Stimulated activated CD4-positive, alpha-beta T cell treated with anti-CD3 and anti-CD28 coated beads, Interleukin-1b, Interleukin-23, amount 100 ng/mL, for 1 hour (primary cell): ENCODE measurements at places on chromosomes 5 and 9.

DNA sequence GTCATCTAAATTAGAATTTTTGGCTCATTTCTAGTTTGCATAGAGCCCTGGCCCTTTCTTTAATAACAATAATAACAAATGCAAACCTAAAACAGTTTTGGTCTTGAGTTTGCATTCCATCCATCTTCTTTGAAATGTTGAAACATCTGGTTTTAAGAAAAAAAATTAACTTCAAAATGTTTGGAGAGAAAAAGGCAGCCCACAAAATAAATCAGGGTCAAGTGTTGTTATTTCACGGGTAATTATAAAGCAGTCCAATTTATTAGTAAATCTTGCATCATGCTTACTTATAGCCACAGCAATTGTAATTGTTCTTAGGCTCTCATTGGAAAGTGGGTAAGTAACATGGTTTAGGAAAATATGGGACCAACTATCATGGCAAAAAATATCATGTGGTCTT, 247.0 kb upstream of the MEF2C start:
- DNase-seq: no peak

- no peak for DNase-seq
Measured at GRCh38 chr5:127961006-127961762, 122.4 kb upstream of the SLC12A2 start.

DNA sequence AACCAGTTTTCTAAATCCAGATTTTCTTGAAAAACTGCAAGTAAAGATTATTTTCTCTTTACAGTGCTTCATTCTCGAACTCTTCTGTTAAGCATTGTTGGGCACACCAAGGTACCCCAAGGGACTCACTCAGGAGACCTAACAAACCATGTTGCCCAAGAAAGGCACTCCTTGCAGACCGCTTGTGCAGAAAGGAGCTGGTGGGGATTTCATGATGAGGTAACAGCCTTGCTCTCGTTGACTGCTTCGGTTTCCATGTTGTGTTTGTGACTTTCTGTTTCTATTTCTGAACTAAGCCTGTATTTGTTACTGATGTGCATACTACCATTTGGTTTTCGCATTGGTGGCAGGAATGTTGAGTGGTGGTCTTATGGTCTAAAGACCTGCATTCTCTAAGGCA, 266.6 kb upstream of the DAP start:
- no peak for DNase-seq

DNA sequence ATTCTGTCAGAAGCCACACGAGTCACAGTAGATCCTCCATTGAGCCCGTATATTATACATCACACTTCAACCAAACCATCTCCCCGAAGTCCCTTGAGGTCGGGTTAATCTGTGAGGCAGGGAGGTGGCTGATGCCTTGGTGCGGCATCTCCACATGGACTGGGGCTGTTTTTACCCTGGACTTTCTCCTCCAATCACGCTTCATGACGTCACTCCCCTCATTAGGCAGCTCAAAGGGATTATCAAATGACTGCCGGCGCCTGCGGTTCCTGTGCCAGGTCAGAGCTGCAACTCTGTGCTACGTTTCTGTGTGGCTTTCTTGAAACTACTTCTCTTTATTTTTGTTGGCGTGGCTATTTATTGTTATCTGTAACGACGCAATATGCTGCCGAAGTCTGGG, 53.7 kb downstream of the TMOD1 start:
- no peak for DNase-seq

- no peak for DNase-seq
Measured at GRCh38 chr9:20593105-20593504, 29.2 kb downstream of the MLLT3 start.

GRCh38 chr5:72494623-72495124, 12.5 kb downstream of the ZNF366 start:
- DNase-seq: no peak

DNA sequence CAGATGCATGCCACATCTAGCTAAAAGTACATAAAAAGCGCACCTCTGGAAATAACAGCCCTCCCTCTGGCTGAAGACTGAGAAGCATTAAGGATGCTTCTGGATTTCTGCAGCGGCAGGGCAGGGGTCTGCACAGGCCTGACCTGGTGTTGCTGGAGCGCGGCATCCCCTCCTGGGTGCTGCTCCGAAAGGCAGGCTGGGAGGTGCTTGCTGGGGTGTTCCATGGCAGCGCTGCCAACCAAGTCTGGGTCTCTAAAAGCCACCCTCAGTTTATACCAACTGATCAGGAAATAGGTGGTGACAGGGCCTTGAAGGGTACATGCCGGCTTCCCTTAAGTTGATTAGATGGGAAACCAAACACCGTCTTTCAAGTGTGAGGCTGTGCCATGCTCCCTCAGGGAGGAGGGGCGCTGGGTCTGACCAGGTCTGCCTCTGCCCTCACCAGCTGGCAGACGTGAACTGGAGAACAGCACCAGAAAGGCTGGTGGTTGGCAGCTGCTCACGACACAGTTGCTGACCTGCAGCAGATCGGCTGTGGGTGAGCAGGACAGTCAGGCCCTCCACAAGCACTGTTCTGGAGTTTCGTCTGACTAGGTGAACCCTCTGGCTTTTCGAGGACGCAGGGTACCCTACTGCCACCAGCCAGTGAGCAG, 81.6 kb downstream of the DAP start:
- no peak for DNase-seq

DNA sequence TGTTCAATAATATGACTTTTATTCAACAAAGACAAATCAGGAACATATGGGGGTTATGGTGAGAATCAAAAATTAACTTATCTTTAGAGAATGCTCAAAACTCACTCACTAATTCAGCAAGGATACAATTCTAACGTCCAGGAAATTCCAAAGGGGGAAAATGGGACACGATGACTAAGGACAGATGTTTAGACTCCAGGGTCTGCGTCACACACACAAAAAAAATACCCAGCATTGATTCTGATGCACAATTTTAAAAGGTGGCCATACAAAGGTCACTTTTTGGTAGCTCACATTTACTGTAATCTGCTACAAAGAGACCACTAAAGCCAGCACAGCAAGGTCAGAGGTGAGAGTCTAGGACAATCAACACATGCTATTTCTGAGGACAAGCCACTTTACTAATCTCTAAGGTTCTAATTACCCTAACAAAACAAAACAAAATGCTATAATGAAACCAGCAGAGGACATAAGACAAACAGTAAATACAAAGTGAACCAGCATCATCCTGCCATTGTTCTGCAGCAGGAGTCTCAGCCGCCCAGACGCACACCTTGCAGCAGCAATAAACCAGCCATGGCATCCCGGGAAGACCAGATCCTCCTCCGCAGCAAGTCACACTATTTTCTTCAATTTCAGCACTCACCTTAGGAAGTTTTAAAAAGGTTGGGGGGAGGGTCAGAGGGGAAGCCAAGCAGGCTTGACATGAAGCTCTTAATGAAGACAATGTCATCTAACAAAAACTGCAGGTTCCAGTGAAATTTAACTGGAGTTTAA, 57.8 kb downstream of the TTC39B start:
- DNase-seq: no peak

GRCh38 chr9:81256368-81256767, 433.0 kb downstream of the TLE1 start:
- no peak for DNase-seq

DNA sequence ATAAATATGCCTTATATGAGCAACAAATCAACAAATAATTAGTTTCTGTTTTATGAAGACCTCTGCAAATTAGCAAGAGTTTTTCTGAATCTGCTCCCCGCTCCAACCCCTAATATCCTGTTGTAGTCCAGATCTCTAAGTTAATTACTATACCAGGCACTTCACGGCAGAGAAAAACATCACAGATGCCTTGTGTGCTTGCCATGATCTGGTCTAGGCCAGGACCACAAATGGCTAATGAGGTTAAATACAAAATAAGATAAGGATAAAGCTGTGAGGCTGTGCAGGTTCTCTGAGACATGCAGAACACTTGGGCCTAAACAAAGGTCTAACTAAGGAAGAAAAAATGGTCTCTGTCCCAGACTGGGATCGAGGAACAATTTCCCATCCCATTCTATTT, 150.8 kb downstream of the SLIT3 start:
- DNase-seq: no peak

- DNase-seq: no peak
Measured at GRCh38 chr5:96729156-96729555, 67.0 kb downstream of the CAST start.

DNA sequence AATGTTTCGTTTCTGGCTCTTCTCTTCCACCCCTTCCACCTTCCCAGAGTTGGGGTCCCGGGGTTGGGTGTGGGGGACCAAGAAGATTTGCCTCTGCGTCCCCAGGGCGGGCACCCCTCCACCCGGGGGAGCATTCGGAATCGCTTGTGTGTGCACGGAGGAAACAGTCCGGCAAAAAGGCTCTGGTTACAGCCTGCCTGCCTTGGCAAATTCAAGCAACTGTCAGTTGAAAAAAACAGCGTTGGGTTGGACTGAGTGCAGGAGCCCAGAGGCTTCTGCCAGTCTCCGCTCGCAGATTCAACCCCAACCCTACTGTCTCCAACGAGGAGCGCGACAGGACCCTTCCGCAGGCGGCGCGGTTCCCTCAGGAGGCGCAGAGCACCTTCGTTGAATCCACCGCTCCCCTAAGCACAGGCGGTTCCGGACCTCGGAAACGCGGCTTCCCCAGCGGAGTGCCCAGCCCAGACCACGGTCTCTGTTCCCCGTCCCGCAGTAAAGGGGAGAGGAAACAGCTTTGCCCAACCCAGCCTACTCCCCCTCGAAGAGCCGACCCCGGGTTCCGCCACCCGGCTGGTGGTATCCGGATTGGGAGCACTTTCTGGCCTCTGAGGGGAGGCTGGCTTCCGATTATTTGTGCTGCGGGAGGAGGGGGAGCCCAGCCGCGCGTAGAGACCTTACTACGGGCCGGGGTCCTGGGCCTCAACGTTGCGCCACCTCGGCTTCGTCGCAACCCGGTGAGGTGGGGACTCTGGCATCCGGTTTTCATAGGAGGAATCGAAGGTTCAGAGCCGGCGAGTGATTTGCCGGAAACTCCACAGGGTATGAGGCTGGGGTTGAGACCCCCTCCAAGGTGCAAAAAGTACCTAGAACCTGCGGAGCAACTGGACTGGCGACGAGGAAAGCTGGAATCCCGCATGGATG, 9.6 kb downstream of the LHX6 start:
- no peak for DNase-seq

GRCh38 chr9:115006660-115007059, 76.3 kb upstream of the TNFSF8 start:
- DNase-seq: no peak

GRCh38 chr5:135106610-135107471, 72.8 kb upstream of the PITX1 start:
- no peak for DNase-seq
